Sciatic nerve (tissue), 2 donors: ENCODE measurements at places on chromosomes 16 and 17. TPM values are rescaled to one million over a fixed set of nuclear protein-coding genes. Genes with fewer than 3 reads are reported as not detected.

DNA sequence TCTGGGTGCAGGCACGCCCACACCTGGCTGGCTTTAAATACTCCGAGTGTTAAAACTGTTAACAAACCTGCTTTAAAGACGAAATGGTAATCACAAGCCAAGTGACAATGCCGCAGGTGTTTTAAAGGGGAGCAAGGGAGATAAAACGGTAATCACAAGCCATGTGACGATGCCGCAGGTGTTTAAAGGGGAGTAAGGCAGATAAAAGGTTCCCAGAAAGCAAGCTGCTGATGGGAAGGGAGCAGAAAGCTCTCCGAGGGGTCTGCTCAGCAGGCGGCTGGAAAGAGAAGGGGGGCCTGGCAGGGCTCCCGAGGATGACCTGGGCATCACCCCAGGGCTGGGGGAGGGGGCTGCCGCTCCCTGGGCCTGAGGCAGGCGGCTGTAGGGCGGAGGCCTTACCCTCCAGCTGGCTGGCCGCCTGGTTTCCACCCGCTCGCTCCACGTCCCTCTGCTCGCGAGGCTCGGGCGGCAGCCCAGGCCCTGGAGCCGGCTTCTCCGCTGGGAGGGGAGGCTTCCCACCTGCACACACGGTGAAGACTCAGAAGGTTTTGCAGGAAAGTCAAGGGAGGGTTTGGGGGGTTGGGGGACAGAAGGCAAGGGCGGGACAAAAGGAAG lies 12.1 kb downstream of the NDUFAF8 start:
- DNase-seq: no peak

DNA sequence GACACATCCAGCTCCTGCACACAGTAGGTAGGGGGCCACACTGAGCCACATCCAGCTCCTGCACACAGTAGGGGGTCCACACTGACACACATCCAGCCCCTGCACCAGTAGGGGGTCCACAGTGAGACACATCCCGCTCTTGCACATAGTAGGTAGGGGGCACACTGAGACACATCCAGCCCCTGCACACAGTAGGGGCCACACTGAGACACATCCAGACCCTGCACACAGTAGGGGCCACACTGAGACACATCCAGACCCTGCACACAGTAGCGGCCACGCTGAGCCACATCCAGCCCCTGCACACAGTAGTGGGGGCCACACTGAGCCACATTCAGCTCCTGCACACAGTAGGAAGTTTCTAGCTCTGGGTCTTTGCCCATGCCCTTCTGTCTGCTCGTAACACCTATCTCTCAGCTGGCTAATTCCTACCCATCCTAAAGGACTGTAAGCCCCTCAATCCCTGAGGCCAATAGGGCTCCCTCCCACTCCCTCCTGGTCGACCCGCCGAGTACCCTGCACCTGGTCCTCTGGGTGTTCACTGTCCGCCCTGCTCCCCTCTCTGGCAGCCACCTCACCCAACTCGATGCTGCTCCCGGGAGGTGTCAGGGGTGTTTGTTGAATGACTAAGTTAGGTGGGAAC lies 9.4 kb upstream of the ATP2A3 start:
- DNase-seq: no peak

ZNF276 gene
- total RNA-seq: 39.8 TPM

DNA sequence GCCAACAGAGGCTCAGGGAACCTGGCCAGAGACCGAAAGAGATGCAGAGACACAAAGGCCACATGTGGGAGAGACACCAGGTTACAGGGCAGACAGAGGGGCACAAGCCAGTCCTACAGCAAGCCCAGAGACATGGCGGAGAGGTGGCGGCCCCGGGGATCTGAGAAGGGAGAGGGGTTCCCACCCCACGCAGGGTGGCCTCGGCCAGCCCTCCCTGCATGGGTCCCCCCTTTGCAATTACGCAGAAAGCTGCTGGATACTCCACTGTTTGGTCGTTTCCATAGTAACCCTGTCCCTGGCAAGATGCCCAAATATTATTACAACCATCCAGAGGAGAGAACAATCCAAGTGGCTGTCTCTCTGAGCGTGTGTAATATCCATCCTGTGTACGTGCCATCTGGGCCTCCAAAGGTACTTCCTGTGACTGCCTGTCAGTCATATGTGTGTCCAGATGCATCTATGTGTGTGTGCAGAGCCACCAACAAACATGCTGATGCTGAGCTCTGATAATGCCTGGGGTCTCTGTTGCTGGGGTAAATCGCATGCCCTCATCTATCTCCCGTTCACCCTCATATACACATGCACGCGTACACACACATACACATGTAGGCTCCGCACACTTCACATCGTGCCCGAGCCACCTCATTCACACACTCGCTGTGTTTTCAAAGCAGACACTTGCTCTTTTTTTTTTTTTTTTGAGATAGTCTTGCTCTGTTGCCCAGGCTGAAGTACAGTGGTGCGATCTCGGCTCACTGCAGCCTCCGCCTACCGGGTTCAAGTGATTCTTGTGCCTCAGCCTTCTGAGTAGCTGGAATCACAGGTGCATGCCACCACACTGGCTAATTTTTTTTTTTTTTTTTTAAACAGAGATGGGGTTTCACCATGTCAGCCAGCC lies 5.5 kb downstream of the PCGF2 start:
- DNase-seq: no peak

DNA sequence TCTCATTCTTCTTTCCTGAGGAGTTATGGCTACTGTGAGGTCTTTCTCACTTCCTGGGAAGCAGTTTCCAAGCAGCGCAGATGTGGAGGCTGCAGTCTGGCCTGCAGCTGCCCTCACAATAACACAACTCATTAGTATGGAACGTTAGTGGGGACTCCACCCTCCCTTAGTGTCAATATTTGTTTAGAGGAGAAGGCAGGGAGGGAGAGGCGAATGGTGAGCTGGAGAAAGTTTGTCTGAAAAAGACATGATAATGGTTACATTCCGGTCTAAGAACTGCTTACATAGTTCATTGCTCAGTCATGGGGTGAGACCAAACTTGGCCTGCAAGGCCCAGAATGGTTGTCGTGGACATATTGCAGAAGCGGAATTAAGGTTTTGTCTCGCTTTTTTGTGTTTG lies 170.2 kb downstream of the HS3ST3B1 start:
- DNase-seq: no peak

DNA sequence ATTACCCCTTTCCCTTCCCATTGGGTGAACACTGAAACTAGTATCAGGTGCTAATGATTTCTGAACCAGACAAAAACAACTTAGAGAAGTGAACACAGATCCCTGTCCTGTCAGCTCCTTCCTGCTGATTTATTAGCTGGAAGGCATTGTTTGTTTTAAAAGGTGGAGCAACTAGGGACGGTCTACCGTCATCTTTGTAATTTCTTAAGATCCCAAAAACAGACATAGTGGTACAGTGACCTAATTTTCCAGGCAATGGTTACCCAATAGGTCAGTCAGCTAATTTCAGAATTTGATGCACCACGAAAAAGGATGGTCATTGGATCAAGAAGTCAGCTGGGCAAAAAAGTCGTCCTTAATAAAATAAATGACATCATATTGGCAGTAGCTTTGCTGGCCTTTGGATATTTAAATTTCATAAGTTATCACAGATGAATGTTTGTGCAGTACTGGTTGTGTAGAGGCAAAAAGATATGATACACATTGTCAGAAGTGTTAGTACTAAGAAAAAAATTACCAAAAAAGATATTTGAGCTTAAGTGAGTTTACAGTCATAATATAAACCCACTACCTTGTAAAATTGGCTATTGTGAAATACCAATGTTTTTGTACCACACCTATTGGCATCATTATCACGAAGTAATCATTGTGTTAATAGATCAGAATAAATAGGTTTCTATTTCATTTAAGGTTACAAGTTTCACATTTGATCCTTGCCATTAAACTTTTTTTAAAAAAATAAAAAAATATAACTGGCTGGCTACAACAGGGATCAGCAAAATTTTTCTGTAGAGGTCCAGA lies 27.2 kb upstream of the KCNJ16 start:
- no peak for DNase-seq

DNA sequence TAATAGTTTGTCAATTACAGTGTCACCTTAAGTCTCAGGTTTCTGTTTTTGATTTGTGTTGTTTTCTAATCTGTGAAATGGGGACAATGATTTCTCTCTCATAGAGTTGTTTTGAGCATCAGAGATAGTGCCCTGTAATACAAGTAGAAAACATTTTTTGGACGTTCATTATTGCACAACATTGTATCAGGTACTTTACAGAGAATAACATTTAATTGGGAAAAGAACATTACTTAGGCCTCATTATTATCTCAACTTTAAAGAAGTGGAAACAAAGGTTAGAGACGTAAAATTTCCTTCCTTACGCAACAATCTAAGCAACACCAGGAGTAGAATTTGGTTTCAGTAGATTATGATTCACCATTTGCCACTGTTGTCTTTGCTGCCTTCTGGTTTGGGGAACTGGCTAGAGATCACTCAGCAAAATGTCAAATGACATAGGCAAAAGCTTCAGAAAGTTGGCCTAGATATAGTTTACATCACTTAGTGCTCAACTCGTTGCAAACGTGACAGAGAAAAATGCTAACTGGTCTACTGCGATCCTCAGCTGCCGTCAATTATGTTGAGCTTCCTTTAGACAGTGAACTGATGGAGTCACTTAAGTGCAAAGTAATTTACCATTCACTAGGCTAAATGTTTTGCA lies 1026.8 kb downstream of the CDH11 start:
- DNase-seq: no peak

- DNase-seq: no peak
These were observed 36.7 kb downstream of the ARSG start for GRCh38 chr17:68327823-68328557.

DNA sequence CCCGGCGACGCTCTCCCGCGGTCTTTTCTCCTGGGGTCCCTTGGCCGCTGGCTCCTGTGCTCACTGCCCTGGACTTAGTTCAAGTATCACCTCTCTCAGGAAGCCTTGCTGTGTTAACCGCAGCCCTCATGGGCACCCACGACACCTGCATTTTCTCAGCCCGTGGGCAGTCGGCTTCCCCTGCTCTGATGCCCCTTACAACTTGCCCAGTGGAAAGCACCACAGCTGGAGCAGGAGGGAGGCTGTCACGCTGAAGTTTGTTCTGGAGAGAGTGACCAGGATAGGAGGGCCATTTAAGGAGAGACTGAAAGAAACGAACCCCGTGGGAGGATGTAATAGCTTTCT lies 395 bp downstream of the STXBP4 start:
- DNase-seq: no peak

SLC47A2 gene
- total RNA-seq: not detected

GRCh38 chr17:14199601-14200000 lies 37.1 kb downstream of the CDRT15 start:
- no peak for DNase-seq

ITGAX gene
- total RNA-seq: 41.1 TPM

GRCh38 chr17:48483004-48483403 lies 47.8 kb downstream of the HOXB1 start:
- DNase-seq: no peak

KRT9 gene
- total RNA-seq: not detected

DNA sequence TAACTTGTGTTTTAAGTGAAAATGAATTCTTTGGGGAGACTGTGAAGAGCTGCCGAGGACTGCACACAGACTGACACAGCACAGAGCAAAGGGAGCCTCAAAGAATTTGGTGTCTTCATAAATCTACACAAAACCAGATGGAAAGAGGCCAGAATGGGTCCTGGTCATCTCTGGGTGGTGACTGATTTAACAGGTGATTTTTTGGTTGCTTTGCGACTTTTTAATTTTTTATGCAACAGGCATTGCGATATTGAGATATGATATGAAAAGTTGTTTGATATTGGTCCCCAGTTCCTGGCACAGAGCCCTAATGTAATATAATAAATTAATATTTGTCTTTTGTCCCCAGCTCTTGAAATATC lies 12.6 kb upstream of the EIF1 start:
- no peak for DNase-seq

DNA sequence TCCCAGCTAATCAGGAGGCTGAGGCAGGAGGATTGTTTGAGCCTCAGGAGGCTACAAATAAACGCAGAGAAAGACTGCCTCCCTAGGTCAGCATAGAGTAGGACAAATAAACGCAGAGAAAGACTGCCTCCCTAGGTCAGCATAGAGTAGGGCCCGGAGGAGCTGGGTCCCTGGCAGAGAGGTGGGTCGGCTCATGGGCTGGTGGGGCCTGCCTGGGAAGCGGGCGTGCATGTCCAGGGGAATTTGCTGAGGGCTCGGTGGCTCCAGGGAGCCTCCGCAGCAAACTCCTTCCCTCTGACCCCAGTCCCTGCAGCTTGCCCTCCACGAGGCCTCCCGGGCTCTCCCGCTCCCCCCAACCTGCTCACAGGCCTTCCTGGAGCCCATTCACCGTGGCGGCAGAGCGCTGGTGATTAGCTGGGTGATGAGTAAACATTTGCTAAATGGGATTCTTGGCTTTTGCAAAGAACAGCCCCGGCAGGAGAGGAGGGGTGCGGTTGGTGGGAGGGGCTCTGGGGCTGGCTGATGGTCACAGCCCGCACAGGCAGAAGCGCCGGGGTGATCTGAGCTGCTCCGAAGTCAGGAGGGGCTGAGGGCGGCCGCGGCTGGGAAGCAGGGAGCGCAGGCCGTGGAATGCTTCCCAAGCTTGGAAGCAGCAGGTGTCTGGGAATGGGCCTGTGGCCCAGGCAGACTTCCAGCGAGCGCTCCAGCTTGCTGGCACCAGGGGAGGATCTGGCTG lies 93.1 kb downstream of the RTN4RL1 start:
- DNase-seq: no peak

CLDN7 gene
- total RNA-seq: 4.1 TPM

DOC2A gene
- 0.67 TPM for total RNA-seq

DNA sequence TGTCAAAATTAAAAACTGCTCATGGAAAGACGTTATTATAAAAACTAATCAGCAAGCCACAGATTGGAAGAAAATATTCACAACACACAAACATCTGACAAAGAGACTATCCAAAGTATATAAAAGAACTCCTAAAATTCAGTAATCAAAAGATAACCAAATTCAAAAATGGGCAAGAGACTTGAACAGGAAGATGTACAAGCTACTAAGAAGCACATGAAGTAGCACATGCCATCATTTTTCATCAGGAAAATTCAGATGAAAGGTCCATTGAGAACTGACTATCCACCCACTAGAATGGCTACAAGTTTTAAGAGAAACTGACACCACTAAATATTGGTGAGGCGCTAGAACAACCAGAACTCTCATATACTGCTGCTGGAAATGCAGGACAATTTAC lies 3.4 kb upstream of the HLF start:
- DNase-seq: no peak

SYNGR3 gene
- total RNA-seq: 0.76 TPM

- no peak for DNase-seq
These were observed 316.4 kb upstream of the MYOCD start for GRCh38 chr17:12349297-12349696.

DNA sequence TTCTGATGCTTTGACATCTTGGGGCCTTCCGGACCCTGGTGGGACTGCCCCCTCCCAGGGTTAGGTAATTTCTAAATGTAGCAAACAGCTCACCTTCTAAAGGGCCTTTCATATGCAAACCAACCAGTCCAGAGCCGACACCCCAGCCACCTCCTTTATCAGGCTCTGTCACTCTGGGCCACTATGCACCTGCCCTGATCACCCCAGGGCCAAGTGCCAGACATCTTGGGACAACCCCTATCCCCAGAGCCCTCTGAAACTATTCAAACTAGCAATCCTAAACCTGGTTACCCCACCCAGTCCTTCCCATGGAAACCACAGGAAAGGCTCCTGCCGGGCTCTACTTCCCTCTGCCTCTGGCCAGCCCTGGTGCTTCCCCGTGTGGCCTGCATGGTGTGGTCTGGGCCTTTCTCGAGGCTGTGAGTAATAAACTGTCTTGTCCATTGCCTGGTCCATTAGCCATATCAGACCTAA lies 91.2 kb upstream of the TNRC6C start:
- peak; percentile 27 for DNase-seq

- no peak for DNase-seq
These were observed 3.7 kb upstream of the CACNA1G start for GRCh38 chr17:50556803-50557202.
